ENCODE measurements at places on chromosomes 3 and 15.

DNA sequence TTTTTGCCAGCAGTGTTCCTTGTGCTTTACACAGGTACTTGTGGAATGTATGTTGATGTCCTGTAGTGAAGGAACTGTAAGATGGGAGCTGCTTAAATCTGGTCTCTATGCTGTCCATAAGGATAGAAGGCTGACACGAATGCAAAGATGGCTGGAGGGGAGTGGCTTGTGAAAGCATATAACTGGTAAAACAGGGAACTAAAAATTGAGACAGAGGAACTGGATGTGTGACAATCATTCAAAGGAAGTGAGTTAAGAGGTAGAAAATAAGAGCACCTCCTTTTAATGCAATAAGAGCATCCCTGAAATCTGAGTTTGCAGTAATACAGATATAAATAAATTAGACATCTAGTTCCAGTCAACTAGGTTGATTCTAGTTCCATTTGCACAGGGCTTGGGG, 35.2 kb downstream of the RNF13 start:
- DNase-seq, result no peak

- no peak for DNase-seq
Observed at GRCh38 chr15:54687628-54688027, 509.1 kb downstream of the RSL24D1 start.

DNA sequence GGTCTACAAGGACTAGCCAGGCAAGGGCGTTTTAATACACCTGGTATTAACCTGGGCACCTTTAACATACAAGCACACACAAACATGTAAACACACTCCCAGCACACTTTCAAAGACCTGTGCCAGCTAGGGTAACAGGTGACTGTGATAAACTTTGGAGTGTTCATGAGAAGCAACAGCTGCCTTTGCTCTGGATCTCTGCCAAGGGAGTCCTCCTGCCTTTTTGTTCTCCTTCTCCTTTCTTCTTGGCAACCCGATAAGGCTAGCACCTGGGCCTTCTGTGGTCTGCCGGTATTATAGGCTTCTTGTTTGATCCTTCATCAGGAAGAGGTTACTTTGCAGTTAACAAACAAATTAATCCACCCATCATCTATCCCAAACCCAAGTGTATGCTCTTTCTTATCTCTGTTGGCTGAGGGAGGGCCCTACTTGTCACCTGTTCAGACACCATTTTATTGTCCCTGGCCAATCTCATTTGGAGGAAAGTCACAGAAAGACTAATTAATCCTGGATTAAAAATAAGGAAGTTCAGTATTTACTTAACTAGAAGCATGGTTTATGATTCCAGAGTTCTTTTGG, at the start of gene RETNLB:
Gene RETNLB (minus strand): TSS at position 7 of the 579 bp plus-strand sequence. CDS start 225 bp downstream, outside the sequence.
- DNase-seq, result no peak

DNA sequence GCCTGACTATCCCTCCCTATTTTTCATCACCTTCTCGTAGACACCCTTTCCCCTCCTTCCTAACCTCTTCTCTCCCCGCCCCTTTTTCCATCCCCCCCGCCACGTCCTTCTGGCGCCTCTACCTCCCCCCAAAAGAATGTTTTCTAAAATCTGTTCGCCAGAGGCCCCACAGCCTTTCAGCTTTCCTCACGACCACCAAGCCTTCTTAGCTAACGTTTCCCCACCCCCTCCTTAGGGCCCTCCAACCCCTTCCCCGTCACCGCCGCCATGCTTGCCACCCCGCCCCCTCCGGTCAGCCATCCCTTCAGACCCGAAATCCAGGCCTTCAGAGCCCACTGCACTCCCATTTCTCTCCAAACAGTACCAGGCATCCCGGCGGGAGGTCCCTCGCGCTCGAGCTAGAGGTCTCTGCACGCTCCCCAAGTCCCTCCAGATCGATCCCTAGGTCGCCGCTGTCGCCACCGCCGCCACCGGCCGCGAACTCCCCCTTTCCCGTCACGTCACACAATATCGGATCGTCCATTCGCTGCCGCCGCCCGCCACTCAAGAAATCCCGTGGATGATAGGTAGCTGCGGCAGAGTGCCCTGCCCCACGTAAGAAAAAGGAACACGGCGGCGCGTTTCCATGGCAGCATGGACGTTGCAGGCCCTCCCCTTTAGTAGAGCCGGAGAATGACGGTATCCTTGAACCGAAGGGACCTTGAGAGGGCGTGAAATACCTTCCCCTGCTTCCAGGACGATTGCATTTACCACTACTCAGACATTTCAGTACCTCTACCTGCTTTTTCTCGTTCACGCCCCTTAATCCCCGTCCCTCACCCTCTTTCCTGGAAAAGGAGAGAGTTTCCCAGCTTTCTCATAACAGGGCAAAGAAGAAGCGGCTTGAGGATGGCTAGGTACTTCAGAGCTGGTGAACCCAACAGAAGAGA, at the start of gene TP53BP1:
Gene TP53BP1 (minus strand): TSS at position 484 of the 929 bp plus-strand sequence. CDS start 113 bp downstream, at position 371.
- peak; percentile 94 for DNase-seq

- DNase-seq, result no peak
Observed at GRCh38 chr3:54069961-54070360, 52.4 kb upstream of the CACNA2D3 start.

DNA sequence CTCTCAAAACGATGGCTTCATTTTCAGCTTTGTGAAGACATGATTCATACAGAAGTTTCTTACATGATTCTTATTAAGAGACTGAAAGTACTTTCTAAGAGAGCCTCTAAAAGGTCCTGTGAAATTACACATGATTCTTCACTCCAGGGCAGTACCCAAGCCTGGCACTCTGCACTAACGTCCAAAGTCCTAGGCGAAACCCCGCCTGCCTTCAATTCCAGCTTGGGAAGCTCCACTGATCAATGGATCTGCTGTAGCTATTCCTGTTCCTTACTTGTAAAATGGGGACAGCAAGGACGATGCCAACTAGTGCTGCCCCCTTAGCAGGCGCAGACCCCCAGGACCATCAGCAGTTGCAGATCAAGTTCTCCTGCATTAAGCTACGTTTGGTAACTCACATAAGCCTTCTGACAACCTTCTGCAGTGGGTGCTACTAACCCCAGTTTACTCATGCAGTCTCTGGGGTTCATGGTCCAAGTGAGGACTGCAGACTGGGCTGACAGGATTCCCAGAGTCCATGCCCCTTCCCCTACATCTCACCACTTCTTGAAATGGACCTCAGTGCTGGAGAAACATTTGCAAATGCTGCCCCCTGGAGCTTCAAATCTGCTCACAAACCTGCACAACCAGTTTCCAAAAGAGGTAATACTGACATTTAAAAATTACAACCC, 10.6 kb downstream of the CHCHD4 start:
- no peak for DNase-seq

GRCh38 chr3:14295801-14296200, 106.6 kb upstream of the SLC6A6 start:
- peak; percentile 18 for DNase-seq

- no peak for DNase-seq
Observed at GRCh38 chr15:63405159-63405558, 23.5 kb upstream of the CA12 start.

GRCh38 chr15:94366781-94367180, 135.4 kb downstream of the MCTP2 start:
- DNase-seq, result no peak

GRCh38 chr3:50246517-50246954, 10.5 kb downstream of the GNAI2 start:
- peak; percentile 92 for DNase-seq

- no peak for DNase-seq
Observed at GRCh38 chr15:57411945-57412768, 35.9 kb downstream of the CGNL1 start.

DNA sequence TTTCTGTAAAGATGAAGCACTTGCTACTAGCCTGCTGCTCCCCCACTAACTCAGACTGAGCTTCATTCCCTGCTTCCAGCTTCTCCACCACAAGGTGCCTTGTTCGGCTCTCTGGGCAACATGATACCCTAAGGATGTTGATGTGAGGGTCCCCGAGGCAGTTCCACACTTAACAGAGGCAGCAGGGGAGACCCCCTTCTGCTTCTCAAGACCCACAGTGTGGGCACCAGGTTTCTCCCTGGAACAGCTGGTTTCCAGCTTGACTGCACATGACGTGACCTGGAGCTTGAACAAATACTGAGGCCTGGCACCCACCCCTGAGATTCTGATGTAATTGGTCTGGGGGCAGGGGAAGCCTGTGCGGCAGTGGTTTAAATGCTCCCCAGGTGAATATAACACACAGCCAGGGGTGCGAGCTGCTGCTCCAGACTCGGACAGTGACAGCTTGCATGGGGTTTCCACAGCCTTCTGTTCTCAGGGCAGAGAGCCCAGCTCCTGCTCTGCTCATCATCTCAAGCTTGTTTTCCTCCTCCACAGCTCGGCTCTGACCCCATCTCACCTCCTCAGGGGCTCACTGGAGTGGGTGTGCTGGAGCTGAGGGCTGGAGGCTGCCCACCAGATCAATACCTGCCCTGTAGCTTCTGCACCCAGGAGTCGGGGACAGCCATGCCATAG, 95.0 kb upstream of the HACD2 start:
- no peak for DNase-seq

GRCh38 chr3:177624528-177625495, 427.5 kb upstream of the TBL1XR1 start:
- DNase-seq, result no peak

DNA sequence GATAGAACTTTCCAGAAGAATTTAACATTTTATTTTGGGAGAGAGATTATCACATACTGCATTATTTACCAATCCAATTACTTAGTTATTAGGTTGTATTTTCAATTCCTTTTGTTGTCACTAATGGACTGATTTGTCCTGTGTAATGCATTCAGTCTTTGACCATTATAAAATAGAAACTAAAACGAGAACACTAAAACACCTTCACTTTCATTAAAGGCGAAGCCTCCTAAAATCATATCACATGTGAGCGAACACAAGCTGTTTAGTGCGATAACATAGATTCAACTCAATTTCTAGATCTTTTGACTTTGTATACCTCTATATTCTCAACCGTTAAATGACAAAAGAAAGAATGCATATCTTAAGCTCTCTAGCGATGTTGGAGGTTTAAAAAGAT, 253.4 kb downstream of the VGLL3 start:
- no peak for DNase-seq

DNA sequence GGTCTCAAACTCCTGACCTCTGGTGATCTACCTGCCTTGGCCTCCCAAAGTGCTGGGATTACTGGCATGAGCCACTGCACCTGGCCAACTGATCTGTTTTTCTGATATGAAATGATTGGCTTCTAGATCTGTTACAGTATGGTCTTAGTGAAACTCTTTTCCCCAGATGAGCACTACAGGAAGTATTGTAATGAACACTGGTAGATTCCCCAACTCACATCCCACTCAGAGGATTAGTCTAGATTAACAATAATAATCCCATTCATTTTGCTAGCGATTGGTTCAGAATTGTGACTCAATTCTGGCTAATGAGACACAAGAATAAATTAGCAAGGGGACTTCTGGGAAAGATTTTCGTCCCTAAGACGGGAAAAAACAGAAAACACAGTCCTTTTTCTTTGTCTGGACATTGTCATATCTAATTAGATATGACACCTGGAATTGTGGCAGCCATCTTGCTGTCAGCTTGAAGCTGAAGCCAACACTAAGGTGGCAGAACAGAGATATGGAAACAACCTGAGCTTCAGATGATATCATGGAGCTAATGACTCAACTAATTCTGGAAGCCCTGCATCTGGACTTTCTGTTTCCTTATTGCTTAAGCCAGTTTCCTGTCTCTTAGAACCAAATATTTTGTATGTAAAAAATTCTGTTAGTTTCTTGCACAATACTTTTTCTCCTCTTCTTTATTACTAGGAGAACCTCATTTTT, 17.4 kb upstream of the NPTN start:
- DNase-seq, result peak; percentile 61

DNA sequence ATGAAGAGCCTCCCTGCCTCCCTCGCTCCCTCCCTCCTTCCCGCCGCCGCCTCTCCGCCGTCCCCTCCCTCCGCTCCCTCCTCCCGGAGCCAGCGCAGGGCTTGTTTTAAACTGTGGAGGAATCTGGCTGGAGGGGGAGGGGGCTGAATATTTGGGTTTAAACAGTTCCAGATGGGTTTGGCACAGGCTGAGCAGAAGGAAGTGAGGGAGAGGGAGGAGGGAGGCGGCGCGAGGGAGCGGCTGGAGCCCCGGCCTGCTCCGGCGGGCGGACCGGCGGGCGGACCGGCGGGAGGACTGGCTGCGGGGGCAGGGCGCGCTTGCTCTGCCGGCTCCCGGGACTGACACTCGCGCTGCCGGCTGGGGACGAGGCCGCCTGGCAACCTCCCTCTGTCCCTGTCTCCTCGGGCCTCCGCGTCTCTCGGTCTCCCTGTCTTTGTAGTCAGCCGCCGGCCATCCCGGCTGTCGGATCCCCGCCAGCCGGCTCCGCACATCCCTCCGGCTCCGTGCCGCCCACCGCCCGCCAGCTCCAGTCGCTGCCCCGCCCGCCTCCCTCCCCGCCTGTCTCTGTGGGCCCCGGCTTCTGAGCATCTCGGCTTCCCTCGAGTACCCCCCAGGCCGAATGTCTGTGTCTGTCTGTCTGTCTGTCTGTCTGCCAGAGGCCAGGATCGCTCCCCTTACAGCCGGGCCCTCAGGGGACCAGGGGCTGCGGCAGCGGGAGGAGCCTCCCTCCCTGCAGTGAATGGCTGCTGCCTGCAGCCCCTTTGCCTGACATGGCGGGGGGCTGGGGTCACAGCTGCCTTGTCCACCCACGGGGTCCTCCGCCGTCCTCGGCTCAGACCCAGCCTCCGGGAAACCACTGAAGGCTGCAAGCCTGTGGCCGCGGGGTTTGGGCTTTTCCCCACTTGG, 7.6 kb downstream of the EPHB3 start:
- DNase-seq, result peak; percentile 97

DNA sequence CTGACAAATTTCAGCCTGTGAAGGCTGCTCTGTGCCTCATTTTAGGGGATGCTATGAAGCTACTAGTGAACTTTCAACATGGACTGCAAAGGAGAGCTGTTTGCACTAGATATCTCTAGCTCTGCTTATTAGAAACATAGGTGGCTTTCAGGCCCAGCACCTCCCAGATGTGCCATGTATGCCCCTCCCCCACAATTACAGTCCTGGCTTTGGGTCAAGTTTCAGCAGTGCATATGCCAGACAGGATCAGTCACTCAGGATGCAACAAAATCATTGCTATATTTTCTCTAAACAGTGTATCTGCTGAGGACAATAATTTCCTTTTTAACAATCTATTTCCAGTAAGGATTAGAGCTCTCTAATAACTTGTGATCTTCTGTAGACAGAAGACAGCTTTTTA, 178.8 kb upstream of the STAC start:
- no peak for DNase-seq

- DNase-seq, result no peak
Observed at GRCh38 chr3:138404121-138404520, 30.3 kb upstream of the ESYT3 start.

GRCh38 chr3:85851071-85851470, 892.3 kb downstream of the CADM2 start:
- no peak for DNase-seq

DNA sequence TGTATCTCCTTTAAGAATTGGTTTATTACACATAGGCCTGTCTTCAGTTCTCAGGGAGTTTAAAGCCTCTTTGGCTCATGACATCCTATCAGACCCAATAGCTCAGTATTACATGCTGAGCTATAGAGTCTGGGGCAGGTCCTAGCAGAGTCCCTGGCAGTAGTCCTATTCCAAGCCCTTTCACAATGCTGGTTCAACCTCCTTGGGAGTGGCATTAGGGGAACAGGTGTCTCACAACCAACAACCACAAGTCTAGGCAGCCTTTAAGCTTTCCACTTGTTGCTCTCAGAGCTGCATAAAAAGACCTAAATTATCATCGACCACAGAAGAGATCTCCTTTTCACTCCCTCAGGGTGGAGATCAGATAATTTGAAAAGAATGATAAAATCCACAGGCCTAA, 22.8 kb upstream of the C2CD4B start:
- no peak for DNase-seq

- DNase-seq, result peak; percentile 83
Observed at GRCh38 chr3:102174312-102174712, 260.5 kb upstream of the ZPLD1 start.
